ENCODE measurements at places on chromosomes 7 and 10.

GRCh38 chr10:100338434-100339036 is 8.5 kb upstream of the SCD start:
- DNase-seq: peak; percentile 83

- DNase-seq: no peak
Measured at GRCh38 chr7:30751696-30752273, at the start of gene INMT. Gene INMT (plus strand): TSS chr7:30752135. CDS start chr7:30752151, 16 bp downstream.

GRCh38 chr7:12757443-12757842 is 70.0 kb downstream of the ARL4A start:
- peak; percentile 70 for DNase-seq

- DNase-seq: no peak
Measured at GRCh38 chr7:12004581-12004980, 172.6 kb upstream of the THSD7A start.

DNA sequence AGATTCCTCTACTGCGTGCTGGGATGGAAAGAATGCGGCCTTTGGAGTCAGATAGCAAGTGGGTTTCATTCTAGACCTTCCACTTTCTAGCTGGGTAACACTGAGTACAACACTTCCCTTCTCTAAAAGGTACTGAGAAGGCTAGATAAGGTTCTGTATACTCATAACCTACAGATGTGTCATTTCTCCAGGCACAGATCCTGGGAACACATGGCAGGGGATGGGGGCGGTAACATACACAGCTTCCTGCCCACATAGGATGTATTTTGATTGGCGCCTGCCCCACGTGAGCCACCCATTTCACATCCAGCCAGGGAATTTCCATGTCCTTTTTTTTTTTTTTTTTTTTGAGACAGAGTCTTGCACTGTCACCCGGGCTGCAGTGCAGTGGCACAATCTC is 31.8 kb downstream of the KLRG2 start:
- peak; percentile 28 for DNase-seq

DNA sequence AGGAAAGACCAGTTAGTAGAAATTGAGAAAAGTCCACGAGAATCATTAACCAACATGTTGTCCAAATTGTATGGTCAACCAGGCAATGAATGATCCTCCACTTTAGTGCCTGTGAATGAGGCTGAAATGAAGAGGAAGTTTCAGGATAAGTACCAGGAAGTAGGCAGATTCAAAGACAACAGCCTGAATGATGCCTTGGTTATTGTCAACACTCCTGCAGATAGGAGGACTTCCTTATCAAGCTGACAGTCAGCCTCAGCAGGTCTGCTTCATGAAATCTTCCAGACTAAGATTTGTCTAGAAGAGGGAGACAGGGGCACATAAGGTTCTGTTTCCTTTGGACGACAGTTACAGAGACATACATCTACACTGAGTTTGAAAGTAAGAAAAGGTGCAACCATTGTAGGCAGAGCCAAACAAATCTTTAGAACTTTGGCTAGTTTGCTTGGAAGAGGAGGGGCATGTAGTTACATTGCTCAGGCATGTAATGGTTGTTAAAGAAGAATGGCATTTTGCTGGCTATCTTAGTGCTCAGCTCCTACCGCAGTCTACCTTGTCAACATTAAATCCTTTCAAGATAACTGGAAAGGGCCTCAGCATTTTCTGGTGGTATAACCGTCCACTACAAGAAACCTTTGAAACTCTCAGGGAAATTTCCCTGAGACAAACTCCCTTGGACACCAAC is 81.4 kb downstream of the ABI1 start:
- DNase-seq: no peak

- DNase-seq: no peak
Measured at GRCh38 chr10:71351628-71352319, 32.7 kb downstream of the SLC29A3 start.

GRCh38 chr7:21867816-21868575 is 77.7 kb downstream of the CDCA7L start:
- peak; percentile 13 for DNase-seq

- no peak for DNase-seq
Measured at GRCh38 chr7:100352984-100353684, 4.8 kb upstream of the PILRB start.

GRCh38 chr7:132489776-132490237 is 86.5 kb downstream of the PLXNA4 start:
- no peak for DNase-seq

- DNase-seq: peak; percentile 3
Measured at GRCh38 chr7:122736183-122736582, 33.5 kb upstream of the RNF148 start.

DNA sequence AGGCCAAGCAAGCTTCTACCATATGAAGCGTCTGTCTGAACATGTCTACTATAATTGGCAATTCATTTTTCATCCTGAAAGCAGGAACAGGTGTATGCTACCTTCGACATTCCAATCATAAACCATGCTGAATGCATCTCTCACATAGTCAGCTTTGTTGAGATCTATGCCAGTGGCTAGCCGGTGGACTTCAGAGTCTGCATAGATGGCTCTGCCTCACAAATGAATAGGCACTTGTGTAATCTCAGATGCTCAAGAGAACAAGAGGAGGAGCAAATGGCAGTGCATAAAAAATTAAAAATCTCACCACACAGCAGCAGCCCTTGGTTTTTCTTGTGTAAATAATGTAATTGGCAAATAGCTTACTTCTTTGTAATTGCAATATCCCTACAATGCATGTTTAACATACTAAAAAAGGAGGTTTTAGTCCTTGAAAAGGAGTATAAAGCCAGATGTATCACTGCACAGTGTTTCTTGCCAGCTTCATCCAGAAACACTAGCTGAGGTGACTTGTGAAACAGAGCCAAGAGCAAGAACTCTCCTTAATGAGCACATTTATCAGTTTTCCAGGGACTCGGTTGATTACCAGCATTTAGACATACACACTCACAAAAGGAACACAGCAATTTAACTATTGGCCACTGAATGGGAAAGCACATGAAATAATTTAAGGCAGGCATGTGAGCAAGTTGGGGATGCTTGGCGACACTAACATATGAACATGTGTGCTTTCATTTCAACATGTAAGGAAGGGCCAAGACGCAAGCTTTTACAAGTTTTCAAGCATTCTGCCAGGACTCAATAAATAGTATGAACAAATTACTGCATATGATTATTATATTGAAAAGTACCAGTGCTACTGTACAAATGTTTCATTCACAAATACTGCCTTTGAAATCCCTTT is 249.9 kb upstream of the PLXNA4 start:
- DNase-seq: peak; percentile 27

GRCh38 chr7:128869944-128870285 is 7.3 kb downstream of the ATP6V1F start:
- DNase-seq: no peak

GRCh38 chr10:130627346-130628045 is 491.3 kb downstream of the GLRX3 start:
- no peak for DNase-seq

DNA sequence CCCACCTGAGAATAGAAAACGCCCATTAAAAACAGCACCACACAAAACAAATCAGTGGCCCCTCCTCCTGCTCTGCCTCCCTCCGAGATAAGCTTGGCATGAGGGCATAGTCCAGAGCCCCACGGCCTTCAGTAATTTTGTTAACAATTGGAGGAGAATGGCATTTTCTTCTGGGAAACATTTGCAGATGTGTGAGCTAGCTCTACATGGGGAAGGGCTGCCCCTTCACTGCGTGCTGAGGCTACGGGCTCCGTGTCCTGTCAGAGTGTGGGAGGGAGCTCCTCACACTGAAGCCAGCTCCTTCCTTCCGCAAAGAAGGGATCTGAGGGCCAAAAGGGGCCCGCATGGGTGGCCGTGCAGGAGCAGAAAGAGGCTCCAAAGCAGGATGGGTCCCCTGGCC is 15.2 kb downstream of the GRK5 start:
- DNase-seq: no peak

DNA sequence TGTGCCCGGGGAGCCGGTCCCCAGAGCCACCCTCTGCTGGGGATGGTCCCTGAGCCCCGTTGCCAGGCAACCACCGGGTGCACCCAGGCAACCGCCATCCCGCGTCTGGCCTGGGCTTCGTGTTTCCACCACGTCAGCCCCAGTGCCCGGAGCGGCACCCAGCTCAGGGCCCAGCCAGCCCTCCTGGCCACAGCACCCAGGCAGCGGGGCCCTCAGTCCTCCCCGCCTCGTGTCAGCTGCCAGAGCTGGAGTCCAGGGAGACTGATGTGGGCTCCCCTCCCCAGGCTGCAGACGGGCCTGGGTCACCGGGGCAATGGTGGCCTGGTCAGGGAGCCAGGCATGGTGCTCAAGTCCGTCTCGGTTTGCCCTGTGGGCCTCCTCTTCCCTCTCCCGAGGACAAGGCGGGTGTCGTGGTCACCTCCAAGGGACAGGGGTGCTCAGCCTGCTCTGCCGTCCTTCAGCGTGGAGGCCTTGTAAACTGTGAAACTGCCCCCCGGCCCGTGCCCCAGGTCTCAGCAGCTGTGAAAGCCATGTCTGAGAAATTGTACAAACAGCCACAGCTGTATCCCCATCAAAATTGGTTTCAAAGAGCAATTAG is 72.5 kb downstream of the MICALL2 start:
- DNase-seq: no peak

DNA sequence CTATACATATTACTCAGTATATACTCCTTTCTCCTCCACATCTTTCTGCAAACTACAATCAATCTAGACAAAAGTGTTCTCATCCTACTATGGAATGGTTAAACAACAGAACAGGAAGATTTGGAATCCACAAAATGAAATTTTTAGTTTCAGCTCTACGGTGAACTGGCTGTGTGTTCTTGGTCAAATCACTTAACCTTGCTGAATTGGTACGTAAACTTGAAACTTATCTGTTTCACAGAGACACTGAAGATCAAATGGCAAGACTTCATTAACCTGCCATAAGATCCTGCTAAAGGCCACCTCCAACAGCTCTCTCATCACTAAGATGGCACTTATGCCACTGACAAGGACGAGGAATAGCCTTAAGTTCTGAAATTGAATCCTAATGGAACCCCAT is 1.5 kb downstream of the NUDCD3 start:
- no peak for DNase-seq

GRCh38 chr10:14513123-14513522 is 182.4 kb upstream of the FRMD4A start:
- no peak for DNase-seq

GRCh38 chr7:102396710-102397019 is 502 bp downstream of the PRKRIP1 start:
- no peak for DNase-seq

- DNase-seq: no peak
Measured at GRCh38 chr7:87712571-87712970, 84.4 kb downstream of the RUNDC3B start.

DNA sequence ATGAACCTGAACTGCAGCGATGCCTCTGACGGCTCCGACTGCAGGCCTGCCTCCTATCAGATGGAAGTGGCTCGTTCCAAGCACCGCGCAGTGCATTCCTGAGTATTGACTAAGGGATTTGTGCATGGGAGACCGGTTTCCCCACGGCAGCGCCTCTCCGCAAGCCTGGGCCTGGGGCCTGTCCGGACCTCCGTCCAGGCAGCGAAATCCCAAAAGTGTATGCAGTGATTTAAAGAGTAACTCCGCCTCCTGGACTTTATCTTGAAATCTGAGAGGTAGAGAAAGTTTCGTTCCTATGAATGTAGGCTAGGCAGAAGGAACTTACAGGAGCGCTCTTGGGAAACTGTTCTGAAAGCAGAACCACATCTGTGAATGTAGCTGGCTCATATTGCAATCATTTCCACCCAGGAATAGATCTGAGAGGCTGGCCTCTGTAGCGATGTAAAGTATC is 106.2 kb upstream of the CELF2 start:
- peak; percentile 97 for DNase-seq

- DNase-seq: no peak
Measured at GRCh38 chr7:26375726-26376174, 84.1 kb downstream of the SNX10 start.

DNA sequence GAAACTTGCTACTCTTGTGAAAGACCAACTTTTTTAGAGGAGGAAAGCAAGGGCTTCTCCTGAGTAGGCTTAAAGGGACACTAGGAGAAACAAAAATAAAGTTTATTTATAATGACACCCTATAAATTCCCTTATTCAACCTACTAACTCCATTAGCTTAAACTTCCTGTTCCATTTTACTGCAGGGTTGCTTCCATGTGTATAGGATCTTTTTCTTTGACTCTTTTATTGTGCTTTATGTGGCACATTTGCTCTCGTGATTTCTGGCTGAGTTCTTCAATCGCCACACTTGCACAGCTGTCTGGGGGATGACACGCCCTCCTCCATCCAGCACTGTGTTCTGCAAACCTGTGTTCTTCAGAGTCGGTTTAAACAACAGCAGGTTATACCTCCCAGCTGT is 225.7 kb upstream of the NPVF start:
- no peak for DNase-seq

DNA sequence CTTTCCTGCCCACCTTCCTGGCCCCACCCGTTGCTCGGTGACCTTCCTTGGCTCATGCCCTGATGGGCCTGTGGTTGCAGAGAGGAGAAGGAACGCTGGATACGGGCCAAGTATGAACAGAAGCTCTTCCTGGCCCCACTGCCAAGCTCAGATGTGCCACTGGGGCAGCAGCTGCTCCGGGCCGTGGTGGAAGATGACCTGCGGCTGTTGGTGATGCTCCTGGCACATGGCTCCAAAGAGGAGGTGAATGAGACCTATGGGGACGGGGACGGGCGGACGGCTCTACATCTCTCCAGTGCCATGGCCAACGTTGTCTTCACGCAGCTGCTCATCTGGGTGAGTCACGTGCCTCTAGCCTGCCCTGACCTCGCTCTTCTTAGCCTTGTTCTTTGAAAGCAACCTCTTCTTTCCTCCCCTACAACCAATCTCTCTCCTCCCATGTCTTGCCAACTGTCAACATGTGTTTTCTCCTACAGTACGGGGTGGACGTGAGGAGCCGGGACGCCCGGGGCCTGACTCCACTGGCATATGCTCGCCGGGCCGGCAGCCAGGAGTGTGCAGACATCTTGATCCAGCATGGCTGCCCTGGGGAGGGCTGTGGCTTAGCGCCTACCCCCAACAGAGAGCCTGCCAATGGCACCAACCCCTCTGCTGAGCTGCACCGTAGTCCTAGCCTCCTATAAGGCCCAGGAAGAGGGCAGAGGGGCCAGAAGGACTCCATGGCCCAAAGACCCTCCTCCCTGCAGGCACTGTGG is 24.1 kb downstream of the GBX1 start:
- DNase-seq: no peak

DNA sequence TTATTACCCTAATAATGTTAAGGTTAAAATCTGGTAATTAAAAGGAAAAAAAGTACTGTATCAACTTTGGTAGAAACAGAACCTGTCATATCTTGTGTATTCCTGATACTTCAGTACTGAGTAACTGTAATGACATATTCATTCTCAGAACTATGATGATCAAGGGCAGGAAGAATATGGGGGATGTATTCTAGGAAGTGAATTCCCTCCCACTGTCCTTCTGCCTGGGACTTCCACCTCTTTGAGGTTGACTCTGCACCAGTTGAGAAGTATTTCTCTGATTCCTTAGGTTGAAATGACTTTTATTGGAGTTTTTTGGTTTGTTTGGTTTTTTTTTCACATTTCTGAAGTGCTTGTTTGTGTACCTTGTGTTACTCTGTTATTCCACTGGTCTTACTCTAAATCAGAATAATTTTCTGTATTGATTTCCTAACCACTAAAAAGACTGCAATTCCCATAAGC is 36.9 kb downstream of the WASL start:
- DNase-seq: no peak
